ENCODE measurements at places on chromosomes 4 and X. TPM values are rescaled to one million over a fixed set of nuclear protein-coding genes. Genes with fewer than 3 reads are reported as not detected.

GRCh38 chr4:24422644-24423043 is 161.7 kb downstream of the DHX15 start:
- no peak for ATAC-seq

DNA sequence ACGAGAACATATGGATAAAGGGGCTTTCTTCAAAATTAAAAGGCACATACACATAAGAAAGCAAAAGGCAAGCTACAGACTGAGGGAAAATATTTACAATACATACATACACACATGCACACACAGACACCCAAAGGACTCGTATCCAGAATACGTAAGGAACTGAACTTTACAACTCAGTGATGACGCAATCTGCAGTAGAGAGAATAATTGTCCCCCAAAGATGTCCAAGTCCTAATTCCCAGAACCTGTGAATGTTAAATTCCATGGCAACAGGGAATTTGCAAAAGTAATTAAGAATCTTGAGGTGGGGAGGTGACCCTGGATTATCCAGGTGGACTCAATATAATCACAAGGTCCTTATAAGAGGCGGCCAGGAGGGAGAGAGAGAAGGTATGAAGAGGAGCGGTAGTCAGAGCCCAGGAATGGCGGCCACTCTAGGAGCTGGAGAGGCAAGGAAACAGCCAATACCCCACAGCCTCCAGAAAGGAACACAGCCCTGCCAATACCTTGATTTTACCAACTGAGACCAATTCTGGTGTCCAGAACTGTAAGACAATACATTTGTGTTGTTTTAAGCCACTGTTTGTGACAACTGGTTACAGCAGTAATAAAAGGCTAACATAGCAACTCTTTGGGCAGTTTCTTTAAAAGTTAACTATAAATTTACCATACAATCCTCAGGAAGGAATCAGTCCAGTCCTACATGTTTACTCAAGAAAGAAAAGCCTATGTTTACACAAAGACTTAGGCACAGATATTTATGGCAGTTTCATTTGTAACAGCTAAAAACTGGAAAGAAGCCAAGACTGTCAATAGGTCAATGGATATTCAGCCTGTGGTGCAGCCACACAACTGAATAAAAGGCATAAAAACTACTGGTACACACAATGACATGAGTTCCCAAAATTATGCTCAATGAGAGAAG is 27.3 kb upstream of the STS start:
- ATAC-seq = no peak

GRCh38 chrX:50629774-50630173 is 159.1 kb upstream of the DGKK start:
- ATAC-seq = no peak

The RBM46 gene
- total RNA-seq = not detected

The CT47B1 gene
- not detected for total RNA-seq

The MCF2 gene
- total RNA-seq = 0.40 TPM

The AKAP14 gene
- not detected for total RNA-seq
